ENCODE measurements at places on chromosomes 2 and 18.
A peak's percentile ranks its signal among the peaks of the same experiment; 100 is the strongest.

GRCh38 chr2:210167227-210167626 is 4.0 kb downstream of the KANSL1L start:
- peak; percentile 7 for DNase-seq

GRCh38 chr18:11570769-11571412 is 38.5 kb upstream of the SLC35G4 start:
- no peak for DNase-seq

GRCh38 chr2:76469066-76469465 is 758.4 kb upstream of the GCFC2 start:
- DNase-seq = no peak

- no peak for DNase-seq
These were observed 68.2 kb downstream of the TBC1D8 start for GRCh38 chr2:101082998-101083397.

DNA sequence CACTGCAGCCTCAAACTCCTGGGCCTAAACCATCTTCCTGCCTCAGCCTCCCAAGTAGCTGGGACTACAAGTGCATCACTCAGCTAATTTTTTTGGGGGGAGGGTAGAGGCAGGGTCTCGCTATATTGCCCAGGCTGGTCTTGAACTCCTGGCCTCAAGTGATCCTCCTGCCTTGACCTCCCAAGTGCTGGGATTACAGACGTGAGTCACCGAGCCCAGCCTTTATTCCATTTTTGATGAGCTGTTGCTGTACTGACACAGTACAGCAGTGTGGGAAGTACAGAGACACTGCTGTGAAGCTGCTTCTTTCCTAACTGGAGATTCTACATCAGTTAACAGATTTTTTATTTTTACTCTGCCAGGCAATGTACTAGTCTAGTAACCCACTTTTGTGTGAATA is 18.8 kb downstream of the PTRHD1 start:
- no peak for DNase-seq

DNA sequence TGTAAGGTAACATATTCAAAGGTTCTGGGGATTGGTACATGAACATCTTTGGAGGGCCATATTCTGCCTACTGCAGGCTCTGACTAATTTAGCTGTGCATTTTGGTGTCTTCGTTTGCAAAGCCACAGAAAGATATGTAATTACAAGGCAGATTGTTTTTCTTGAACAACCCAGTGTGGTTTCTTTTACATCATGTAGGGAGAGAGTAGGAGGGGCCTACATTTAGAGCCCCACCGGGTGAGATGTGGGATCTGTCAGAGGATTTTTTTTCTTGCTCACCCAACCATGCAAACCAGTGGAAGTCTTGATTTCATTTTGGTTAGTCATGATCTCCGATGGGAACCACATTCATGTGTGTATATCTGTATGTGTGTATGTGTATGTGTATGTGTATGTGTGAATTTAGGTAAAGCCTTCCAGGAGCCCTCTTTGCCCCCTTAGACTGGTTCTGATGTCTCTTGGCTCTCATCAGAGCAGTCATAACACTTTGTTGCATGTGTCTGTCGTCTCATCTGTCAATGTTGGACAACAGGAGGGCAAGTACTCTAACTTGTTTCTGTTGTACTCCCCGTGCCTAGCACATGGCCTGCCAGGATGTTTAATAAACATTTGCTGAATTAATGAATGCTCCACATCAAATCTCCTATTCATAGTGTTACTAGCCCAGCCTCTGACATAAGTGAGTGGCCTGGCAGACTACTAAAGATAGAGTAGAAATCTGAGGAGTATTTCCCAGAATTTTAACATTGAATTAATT is 239.9 kb downstream of the MTX2 start:
- DNase-seq = no peak

DNA sequence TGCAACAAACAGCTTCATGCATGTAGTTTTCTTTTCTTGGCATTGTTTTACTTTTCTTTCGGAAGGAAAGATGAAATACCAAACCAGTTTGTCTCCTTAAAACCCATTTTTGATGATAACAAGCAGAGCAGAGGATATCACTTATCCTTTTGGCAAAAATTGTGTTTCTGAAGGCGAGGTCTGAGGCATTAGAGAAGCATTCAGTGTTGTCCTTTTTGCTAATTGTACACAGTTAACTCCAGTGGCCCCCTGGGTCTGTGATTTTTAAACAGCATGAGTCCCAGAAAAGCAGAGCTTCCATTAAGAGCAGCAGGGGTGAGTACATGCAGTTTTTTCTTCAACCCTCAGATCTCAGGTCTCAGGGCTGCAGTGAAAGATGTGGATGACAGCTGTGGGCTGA is 41.3 kb downstream of the TTC39C start:
- DNase-seq = no peak

DNA sequence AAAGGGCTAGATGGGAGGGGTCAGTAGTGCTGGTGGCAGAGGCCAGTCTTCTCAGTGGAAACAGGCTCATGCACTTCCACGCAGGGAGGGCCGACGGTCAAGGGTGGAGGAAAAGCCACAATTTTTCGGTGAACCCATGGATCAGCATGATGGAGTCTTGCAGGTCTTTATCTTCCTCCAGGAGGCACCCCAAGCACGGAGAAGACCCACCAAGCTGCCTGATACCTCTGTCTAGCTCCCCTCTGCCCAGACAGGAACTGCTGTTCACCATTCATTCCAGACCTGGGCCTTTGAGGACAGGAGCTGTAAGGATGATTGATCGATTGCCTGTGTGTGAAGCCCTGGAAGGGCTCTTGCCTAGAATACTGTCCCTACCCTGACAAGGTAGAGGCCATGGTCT is 2.8 kb upstream of the LRRFIP1 start:
- no peak for DNase-seq
